Umbilical cord (tissue), 2 donors: ENCODE measurements at places on chromosomes 12 and 14. TPM values are rescaled to one million over a fixed set of nuclear protein-coding genes. Genes with fewer than 3 reads are reported as not detected.
A peak's percentile ranks its signal among the peaks of the same experiment; 100 is the strongest.

DNA sequence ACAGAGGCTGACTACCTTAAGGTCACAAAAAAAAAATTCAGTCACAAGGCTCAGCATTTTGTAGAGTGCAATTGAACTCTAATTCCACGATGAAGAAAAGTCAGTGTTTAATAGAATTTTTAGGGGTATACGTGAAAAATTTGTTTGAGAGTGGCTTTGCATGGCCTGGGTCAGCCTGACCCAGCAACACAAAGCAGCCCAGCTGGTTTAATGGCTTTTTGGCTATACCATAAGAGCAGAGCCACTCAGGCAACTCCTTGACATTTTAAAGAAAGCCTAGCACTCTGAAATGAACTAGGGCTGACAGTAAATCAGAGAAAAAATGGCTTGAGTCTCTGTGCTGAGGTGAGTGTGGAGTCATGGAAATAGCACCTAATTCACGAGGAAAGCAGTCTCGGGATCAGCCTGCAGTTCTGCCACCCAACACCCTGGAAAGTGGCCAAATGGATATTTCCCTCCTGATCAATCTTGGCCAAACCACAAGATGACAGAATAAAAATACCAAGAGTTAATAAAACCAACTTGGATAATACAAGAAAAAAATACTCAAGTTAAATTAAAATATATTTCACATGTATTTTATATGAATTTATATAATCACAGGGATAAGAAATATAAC lies 59.5 kb downstream of the GALNT4 start:
- no peak for DNase-seq

GRCh38 chr14:65137648-65138307 lies 35.5 kb upstream of the MAX start:
- DNase-seq, result no peak

DNA sequence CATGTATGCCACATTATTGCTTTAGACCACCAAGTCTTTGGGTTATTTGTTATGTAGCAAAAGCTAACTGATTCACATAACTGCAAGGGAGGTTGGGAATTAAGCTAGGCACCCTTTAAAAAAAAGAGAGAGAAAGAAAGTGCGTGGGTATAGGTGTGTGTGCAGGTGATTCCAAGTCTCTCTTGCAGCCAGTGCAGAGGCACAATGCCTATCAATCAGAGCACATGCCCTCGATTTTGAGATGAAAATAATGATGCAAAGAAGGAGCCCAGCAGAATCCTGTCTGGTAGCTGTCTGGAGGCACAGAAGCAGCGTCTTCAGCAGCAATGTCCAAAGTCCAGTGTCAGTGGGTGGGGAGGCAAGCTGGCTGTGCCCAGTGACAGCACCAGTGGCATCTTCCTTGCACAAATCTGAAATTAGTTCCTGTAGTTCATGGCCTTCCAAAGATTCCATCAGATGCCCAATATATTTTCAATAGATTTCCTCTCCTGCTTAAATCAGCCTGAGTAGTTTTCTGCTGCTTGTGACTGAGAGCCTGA lies 62.4 kb upstream of the TBPL2 start:
- DNase-seq, result no peak

- DNase-seq, result no peak
These were observed 558 bp downstream of the TEX22 start for GRCh38 chr14:105398726-105399465.

- DNase-seq, result no peak
These were observed 129.0 kb downstream of the AACS start for GRCh38 chr12:125194163-125194773.

DNA sequence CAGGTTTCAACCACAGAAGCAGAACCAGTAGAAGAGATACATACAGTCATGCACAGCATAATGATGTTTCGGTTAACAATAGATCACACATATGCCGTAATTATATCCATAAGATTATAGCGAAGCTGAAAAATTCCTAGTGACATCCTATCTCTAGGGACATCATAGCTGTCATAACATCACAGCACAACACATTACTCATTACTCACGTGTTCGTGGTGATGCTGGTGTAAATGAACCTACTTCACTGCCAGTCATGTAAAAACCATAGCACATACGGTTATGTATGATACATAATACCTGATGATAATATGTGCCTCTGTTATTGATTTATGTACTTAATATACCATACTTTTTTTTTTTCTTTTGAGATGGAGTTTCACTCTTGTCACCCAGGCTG lies 44.7 kb downstream of the KLRG1 start:
- no peak for DNase-seq

DNA sequence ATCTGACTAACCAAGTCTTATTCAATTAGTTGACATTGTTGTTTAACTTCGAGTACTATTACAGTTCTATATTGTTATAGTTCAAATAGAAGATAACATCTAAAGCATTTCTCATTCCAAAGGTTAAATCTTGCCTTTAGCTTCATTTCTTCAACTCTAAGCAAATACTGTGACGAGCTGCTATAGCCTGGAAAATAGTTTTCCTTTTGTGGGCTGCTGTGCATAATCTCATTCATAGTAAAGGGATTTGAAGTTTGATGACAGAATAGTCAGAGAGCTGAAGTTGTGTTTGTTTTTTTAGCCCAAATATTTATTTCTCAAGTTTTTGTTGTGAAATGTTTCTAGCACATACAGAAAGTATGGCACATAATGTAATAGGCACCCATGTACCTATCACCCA lies 13.4 kb downstream of the PSEN1 start:
- DNase-seq, result no peak

GRCh38 chr12:131903270-131904255 lies 9.1 kb downstream of the ULK1 start:
- DNase-seq, result no peak

GRCh38 chr12:3752096-3752709 lies 706 bp downstream of the CRACR2A start:
- no peak for DNase-seq

DNA sequence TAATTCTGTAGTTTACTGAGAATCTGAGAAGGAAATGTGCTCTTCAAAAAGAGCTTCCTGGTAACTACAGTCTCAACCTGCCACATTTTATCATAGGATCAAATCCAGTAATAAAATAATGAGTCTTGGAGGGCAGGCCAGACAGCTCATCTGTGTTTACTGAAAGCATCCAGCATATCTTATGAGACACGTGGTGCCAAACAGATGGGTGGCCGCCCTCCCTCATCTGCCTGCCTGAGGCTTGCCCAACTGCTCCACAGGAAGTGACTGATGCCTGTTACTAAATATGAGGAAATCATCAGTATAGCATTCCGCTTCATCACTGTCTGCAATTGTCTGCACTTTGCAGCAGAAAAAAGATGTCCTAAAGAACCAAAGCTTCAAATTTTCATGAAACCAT lies 13.5 kb downstream of the DHRS7 start:
- DNase-seq, result peak; percentile 45

DNA sequence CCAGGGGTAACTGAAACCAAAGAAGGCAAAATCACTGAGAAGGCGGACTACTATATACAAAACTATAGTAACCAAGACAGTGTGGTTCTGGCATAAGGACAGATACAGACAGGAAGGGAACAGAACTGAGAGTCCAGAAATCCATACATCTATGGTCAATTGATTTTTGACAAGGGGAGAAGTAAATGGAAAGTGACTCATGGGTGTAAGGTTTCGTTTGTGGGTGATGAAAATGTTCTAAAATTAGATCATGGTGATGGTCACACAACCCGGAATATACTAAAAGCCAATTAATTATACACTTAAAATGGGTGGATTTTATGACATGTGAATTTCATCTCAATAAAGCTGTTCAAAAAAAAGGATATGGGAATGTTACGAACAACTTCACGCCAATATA lies 18.7 kb downstream of the ANGEL1 start:
- DNase-seq, result no peak

- peak; percentile 21 for DNase-seq
These were observed 424.7 kb upstream of the TMPO start for GRCh38 chr12:98090731-98091130.

- no peak for DNase-seq
These were observed 13.5 kb upstream of the PDZRN4 start for GRCh38 chr12:41174602-41175001.

DNA sequence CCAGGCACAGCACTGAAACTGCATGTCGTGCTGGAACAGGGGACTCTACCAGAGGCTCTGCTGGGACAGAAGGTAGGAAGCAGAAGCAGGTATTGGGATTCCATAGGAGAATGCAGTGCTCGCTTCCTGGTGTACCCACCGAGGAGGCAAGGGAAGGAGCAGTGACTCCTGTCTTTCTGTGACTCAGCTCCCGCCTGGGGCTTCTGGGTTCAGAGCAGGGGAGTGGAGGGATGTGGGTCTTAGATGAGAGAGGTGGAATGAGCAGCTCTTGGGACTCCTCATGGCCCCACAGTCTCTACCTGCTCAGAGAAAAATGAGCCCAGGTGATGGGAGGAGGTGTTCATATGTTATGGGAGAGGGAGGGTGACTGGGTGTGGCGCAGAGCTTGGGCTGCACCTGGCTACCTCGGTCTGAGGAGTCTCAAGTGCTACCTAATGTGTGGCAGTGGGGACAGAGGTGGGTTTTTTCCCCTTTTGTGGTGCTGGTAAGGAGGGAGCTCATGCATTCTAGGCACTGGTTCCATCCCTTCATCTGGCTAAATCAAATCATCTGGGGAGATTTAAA lies 26.3 kb downstream of the WNT5B start:
- DNase-seq, result no peak

Gene TAS2R13
- 5.3 TPM for total RNA-seq

Gene GPR84
- 2.9 TPM for total RNA-seq

Gene DNAJC22
- 5.1 TPM for total RNA-seq

Gene SELPLG
- total RNA-seq, result 7.7 TPM
